Activated CD8-positive, alpha-beta memory T cell treated with anti-CD3 and anti-CD28 coated beads for 48 hours (primary cell): ENCODE measurements at places on chromosomes 1 and 21.

GRCh38 chr1:51284487-51284954 lies 45.8 kb downstream of the TTC39A start:
- no peak for DNase-seq

GRCh38 chr1:55823541-55824250 lies 608.5 kb upstream of the USP24 start:
- no peak for DNase-seq

DNA sequence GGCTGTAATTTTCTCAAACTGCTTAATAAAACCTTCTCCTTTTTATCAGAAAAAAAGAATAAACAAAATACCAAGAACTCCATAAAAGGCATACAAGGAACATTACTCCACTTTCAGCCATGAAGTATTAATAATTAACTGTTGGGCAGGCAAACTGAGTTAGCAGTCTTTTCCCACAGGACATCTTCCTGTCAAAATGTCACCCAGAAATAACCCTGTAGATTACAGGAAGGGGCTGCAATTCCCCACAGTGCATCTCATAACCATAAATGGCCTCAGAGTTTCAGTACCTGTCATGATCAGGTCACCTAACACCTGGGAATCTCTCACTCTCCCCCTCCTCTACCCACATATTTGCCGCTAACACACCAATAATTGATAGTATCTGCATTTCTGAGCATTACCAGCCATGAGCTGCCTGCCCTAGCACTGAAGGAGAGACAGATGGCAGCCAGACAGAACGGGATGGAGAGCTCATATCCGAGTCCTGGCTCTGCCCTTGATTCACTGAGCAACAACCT lies 475.0 kb downstream of the SMYD3 start:
- no peak for DNase-seq

DNA sequence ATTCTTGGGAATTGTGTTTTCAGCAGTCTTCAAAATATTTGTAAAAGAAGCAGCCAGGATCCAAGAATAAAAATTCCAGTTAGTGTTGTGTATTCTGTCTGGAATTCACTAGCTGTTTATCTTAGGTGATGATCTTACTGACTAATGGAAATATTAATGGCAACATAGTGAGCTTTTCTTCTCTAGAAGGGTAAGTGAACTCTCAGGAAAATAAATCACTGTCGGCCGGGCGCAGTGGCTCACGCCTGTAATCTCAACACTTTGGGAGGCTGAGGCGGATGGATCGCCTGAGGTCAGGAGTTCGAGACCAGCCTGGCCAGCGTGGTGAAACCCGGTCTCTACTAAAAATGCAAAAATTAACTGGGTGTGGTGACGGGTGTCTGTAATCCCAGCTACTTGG lies 87.4 kb upstream of the KIF1B start:
- no peak for DNase-seq

DNA sequence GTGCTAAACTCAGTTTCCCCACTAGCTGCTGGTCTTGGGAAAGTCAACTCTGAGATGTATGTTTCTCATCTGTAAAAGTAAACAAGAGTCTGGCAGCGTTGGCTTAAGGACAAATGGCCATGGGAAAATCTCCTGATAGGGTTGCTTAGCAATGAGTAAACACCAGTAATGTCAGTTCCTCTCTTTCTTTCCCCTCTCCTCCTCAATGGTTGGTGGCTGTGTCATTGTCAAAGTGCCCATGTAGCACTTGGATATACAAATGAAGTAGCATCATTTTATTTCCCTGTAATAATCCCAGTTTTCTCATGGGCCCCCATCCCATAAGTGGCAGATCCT lies 2.2 kb upstream of the FYB2 start:
- DNase-seq = no peak

DNA sequence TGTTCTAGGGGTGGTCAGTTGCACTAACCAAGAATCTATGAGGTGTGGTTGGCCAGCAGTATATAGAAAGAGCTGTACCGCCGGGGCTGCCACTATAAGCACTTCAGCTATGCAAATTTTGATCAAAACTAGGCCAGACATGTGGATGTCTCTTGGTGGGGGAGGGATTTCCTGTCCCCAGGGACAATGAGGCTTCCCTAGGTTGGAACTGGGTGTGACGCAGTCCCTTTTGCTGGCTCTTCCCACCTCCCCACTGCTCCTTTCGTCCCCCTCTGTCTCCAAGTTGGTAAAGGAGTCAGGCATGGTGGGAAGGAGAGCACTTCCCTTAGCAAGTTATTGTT lies 13.6 kb downstream of the SDCCAG8 start:
- DNase-seq = no peak

DNA sequence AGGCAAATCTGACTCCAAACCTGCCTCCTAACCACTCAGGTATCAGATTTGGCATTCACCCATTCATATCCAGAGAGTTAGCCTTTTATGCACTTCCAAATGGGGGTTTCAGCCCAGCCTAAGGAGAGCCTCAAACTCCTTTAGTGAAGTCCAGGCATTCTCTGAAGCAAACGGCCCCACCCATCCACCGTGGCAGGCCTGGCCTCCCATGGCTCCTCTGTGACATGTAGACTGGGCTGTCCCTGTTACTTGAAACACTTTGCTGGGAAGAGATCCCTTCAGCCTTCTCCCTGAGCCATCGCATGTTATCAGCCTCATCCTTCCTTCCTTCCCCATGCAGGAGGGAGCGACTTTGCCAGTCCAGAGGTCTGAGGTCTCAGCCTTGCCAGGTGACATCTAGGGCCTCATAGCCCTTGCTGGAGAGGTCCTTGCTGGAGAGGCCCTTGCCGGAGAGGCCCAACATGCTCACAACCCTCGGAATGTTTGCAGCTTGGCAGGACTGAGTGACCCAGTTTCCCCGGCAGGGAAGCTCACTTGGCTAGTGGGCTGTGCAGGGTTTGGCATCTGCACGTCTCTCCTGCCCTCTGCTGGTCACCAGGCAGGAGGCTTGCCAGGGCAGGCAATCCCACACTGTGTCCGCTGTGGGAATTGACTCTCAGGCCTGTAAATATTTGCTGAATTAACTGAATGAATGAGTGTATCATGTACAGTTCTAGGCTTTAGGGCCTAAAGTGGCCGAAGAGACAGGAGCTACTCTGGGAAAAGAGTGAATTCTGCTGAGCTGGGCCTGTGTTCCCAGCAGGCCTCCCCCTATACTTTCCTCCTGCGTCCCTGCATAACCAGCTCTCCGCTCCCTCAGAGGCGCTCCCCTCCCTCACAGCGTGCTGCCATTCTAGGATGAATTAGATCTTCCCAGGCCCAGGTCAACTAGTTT lies 26.7 kb upstream of the RBM15 start:
- DNase-seq = peak; percentile 34

DNA sequence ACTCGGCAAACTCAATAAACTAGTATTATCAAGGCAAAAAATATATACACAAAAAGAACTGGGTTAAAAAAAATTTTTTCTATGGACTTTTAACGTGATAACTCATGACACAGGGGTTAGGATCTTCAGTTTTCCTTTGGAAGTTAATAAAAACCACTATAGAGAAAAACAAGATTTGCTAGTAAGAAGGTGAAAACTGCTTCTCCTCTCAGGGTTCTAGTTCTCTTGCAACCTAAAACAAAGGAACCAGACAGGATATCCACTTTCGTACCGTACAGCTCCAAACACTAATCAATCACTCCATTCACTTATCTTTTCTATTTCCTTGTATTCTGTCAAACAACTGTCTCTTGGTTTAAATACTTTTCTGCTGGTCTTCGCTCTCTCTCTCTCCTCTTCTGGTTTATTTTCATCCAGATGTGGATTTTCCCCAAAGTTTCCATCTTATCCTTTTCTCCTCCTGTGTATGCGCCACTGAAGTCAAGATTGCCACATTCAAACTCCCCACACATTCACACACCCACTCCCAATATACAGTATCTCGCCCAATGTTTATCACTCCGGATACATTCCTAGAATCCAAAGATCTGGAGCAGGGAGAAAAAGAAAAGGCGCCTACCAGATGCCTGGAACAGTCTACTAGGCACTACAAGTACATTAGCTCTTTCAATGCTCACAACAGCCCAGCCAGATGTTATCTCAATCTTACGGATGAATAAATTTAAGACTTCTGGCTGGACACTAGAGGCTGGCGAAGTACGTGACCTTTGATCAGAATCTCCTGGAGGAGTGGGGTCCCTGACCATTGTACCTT lies 775 bp upstream of the PRPF38B start:
- no peak for DNase-seq

GRCh38 chr1:24411963-24412362 lies 1.6 kb downstream of the STPG1 start:
- no peak for DNase-seq

DNA sequence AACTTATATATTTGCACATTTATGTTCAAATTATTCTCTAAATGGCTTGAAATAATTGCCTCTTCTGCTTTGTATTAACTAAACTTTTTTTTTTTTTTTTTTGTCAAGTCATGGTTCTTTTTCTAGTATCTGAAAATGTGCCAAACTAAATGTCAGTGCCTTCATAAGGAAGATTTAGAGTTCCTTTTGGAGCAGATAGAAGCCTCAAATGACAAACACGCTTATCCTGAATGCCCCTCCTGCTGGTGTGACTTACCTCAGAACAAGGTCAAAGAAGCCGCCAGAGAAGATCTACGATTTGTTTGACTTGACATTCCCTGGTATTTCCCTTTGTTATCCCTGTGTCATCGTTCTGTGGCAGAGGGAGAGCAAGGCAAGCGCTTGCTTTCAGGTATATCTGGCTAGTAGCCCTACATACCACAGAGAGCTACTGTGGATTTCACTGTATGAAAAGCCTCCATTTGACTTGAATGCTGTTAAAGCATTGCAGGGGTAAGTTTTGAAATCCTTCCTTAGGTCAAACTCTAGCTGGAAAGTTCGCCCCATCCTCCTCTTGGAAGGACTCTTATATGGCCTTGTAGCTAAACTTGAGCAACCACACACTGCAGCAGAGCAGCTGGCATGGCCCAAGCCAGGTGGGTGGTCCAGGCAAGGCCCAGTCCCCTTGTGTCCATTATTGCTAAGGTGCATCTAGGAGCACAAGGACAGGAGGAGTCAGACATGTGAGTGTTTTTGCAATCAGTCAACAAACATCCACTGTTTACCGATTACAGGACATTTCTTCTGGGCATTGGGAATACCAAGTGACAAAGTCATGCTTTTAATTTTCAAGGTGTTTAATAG lies 285.4 kb upstream of the USP25 start:
- no peak for DNase-seq

DNA sequence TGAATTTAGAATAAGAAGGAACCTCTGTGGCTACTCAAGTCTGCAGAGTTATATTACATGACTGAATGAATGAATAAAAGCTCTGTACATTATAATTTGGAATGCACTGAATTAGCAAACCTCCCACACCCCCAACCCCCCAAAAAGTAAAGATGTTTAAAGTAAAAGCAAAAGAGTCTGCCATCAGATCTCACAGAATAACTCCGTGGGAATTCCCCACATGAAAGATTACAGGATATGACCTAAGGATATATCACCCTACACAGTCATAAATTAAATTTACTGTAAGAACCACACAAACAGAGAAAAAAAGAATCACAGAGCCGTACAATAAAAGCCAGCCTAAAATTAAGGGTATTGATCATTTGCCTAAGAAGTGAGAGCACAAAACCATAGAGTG lies 587.3 kb downstream of the PTPRC start:
- no peak for DNase-seq

- DNase-seq = no peak
Observed at GRCh38 chr1:90502696-90503095, 214.4 kb downstream of the BARHL2 start.
